Activated T-helper 1 cell treated with Interleukin-2 at 50 U/mL for 16 hours (primary cell): ENCODE measurements at places on chromosomes 5 and 9.

DNA sequence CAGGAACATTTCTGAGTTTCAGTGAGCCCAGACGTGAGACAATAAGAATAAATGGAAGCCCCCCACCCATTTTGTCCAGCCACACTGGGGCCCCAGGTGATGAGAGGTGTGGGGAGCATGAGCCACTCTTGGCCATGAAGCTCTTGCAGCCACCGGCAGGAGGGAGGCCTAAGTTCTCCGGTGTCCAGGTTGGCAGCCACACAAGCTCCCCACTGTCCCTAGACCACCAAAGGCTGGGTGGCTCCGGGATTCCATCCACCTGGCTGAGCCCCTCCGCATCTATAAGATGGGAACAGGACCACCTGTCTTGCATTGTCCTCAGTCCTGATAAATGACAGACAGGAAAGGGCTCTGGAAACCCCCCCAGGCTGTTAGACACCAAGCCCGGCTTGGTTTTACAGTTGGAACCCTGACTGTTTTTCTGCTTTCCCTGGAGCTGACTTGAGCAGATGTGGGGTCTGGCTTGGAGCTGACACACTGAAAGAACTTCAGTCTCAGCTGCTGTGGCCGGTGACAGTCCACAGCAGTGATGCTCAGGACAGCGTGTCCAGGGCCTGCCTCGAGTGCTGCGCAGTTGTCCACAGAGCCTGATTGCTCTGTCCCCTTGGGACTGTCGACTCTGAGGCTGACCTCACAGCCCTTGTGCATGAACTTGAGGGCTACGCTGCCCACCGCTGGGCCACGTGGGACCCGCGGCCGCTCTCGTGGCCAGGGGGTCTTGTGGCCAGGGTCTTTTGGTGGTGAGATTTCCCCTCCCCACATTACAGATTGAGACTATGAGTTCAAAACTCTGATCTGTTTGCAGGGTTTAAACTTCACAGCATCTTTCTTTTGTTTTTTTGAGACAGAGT lies 74.8 kb downstream of the PSMB7 start:
- no peak for DNase-seq

DNA sequence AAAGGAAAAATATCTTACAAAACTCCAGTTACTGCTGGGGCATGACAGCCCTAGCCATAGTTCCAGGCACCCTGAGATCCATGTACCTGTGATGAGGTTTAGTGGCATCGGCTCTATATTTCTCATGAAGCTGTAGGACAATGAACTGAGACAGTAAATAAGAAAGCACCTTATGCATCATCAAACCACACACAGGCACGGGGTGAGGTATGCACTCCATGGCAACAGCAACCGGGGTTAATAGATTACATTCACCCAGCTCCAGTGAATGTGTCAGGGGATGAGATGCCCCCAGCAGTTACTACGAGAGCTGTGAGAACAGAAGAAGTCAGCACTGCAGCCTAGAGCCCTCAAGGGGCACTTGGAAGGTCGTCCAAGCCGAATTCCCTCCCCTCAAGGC lies 162.0 kb upstream of the S1PR3 start:
- DNase-seq: no peak

- DNase-seq: no peak
Measured at GRCh38 chr5:116574367-116575325, at the start of gene SEMA6A. SEMA6A (minus strand) TSS chr5:116574823; CDS start chr5:116504944, 69,879 bp downstream.

- no peak for DNase-seq
Measured at GRCh38 chr9:111068771-111069170, 30.5 kb upstream of the LPAR1 start.

DNA sequence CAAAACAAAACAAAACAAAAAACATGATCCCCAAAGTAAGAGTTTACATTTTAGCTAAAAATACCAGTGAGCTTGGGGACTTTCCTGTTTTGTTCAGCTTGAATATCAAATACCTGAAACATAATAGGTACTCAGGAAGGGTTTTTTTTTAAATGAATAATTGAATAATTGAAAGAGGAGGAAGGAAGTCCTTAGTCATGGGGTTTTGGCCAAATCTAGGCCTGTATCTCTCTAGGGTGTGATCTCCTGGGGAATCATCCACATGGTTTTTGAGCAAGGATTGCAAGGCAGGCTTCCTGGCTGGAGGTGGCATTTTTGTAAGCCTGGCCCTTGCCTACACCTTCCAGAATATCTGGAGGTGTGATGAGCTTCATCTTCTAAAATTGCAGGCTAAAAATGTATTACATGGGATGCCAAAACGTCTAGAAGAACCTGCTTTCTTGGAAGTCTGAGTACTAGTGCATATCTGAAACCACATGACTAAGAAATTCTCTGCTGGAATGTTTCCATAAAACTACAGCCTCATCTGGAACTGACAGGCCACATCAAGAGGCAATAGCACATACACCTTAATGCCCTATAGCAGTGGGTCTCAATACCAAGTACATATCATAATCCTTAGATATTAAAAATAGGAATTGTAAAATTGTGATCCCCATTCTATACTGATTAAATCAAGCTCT lies 10.4 kb downstream of the C9 start:
- no peak for DNase-seq

GRCh38 chr5:10902145-10902544 lies 141.1 kb upstream of the DAP start:
- DNase-seq: no peak

DNA sequence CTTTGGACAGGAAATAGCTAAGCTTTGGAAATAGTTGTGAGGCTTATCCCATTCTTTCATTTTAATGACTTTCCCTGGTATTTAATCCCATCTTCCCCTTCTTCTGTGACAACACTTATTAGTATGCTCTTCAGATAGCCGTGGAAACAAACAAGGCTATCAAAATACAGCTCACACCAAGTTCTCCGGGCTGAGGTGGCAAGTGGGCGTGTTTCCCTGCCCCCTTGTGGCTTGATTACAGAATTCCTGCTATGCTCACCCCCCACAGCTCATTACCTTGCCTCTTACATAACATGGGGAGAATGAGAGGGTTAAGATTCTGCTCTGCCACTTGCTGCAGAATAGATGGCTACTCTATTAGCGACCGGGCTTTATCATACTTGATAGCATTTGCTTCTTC lies 437.1 kb upstream of the TLE4 start:
- no peak for DNase-seq

DNA sequence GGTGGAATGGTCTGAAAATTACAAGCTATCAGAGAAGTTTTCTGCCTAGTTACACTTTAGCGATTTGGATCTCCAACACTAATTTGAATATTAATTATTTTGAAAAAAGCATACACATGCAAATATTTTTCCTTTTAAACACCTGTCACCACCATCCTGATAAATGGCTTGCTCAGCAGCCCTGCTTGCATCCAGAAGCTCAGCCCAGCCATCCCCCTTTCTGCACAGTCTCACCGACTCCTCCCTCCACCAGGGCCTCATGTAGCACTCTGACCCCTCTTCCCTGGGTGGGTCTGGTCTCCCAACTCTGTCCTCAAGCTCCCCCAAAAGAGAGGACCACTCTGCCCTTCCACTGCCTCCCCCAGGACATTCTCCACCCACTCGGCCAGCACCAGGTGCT lies 70.0 kb downstream of the C5orf15 start:
- no peak for DNase-seq

- DNase-seq: no peak
Measured at GRCh38 chr5:128213340-128213739, 129.8 kb downstream of the SLC12A2 start.

- no peak for DNase-seq
Measured at GRCh38 chr5:179232091-179232735, 113.0 kb downstream of the ADAMTS2 start.

GRCh38 chr5:145947581-145947980 lies 11.2 kb downstream of the SH3RF2 start:
- DNase-seq: no peak
